Esophagus muscularis mucosa (tissue), 4 donors: ENCODE measurements at places on chromosomes 6 and 20. TPM values are rescaled to one million over a fixed set of nuclear protein-coding genes. Genes with fewer than 3 reads are reported as not detected.
A peak's percentile ranks its signal among the peaks of the same experiment; 100 is the strongest.

RRAGD gene
- total RNA-seq, result 18.7 TPM

ABHD16B gene
- not detected for total RNA-seq

RNF182 gene
- 0.50 TPM for total RNA-seq

XKR7 gene
- not detected for total RNA-seq

PNRC1 gene
- 292 TPM for total RNA-seq

OR14J1 gene
- not detected for total RNA-seq

PCK1 gene
- total RNA-seq, result under 0.01 TPM

ZSCAN23 gene
- 1.0 TPM for total RNA-seq

SMOC2 gene
- total RNA-seq, result 112 TPM

RUNX2 gene
- 1.0 TPM for total RNA-seq

DNA sequence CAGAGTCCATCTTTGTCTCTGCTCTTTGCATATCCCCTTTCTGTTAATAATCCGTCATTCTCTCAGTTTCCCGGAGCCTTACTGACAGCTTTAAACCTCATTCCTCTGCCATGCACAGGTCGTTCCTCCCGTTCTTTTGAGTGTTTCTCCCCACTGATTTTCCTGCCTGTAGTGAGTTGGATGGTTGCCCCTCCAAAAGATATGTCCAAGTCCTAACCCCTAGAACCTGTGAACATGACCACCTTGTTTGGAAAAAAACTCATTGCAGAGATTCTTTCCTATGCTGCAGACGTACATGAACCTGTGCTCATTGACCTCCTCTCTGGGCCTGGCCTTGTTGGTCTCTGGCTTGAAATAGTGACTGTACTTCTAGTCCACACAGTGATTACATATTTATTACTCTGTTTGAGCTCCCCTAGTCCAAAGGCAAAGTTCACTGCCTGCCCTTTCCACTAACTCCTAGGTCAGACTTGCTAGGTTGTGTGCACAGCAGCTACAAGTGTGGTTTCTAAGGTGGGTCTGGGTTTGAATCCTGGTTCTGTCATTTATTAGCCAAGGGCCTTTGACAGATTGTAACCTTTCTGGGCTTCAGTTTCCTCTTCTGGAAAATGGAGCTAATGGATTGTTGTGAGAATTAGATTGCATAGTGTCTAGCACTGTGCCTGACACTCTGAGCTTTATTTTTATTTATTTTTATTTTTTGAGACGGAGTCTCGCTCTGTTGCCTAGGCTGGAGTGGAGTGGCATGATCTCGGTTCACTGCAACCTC lies 29.3 kb downstream of the PPARD start:
- no peak for DNase-seq
- H3K4me3 ChIP-seq, result no peak overlapping the region
- no peaks in the 10 kb centered on the region for H3K36me3 ChIP-seq
- no peaks in the 10 kb centered on the region for H3K27me3 ChIP-seq
- H3K4me1 ChIP-seq, result peaks cover 50% of the 10 kb centered on the region

- H3K27me3 ChIP-seq, result no peaks in the 10 kb centered on the region
- no peak overlapping the region for H3K27ac ChIP-seq
- DNase-seq, result peak; percentile 79
- H3K4me1 ChIP-seq, result peaks cover 2% of the 10 kb centered on the region
- no peak overlapping the region for H3K4me3 ChIP-seq
- H3K36me3 ChIP-seq, result no peaks in the 10 kb centered on the region
These were observed 54.7 kb downstream of the NDUFAF5 start for GRCh38 chr20:13839421-13840092.

- H3K27me3 ChIP-seq, result no peaks in the 10 kb centered on the region
- H3K4me3 ChIP-seq, result no peak overlapping the region
These were observed 13.6 kb downstream of the CNBD2 start for GRCh38 chr20:35981969-35982368.

DNA sequence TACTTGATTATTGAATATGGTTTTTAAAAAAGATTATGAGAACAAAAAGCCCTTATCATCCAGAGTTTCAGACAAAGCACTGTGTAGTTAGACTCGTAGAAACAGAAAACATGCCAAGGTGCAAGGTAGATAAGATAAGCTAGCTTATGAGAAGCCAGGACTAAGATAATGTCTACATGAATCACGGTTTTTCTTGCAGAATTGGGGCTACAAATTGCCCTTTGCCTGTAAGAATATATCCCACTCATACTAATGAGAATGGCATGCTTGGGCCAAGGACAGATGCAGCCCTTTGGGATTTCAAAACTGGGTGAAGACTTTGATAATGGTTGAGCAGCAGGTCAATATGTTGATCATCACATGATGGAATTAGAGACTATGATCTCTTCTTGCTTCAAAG lies 165.3 kb upstream of the PREP start:
- no peak overlapping the region for H3K27ac ChIP-seq
- H3K4me3 ChIP-seq, result no peak overlapping the region
- no peak for DNase-seq
- H3K4me1 ChIP-seq, result no peaks in the 10 kb centered on the region
- no peaks in the 10 kb centered on the region for H3K27me3 ChIP-seq

GRCh38 chr6:84258866-84259265 lies 31.4 kb upstream of the CEP162 start:
- H3K36me3 ChIP-seq, result no peaks in the 10 kb centered on the region
- H3K4me1 ChIP-seq, result no peaks in the 10 kb centered on the region
- no peak overlapping the region for H3K27ac ChIP-seq
- H3K27me3 ChIP-seq, result no peaks in the 10 kb centered on the region
- DNase-seq, result no peak

GRCh38 chr6:108476847-108477430 lies 83.8 kb upstream of the FOXO3 start:
- H3K4me1 ChIP-seq, result no peaks in the 10 kb centered on the region
- DNase-seq, result no peak

- no peaks in the 10 kb centered on the region for H3K36me3 ChIP-seq
- no peak for DNase-seq
- no peaks in the 10 kb centered on the region for H3K4me1 ChIP-seq
- no peak overlapping the region for H3K27ac ChIP-seq
These were observed 33.9 kb upstream of the PTPRK start for GRCh38 chr6:128554302-128554701.

- H3K36me3 ChIP-seq, result no peaks in the 10 kb centered on the region
- H3K4me3 ChIP-seq, result no peak overlapping the region
- H3K27me3 ChIP-seq, result no peaks in the 10 kb centered on the region
- no peaks in the 10 kb centered on the region for H3K4me1 ChIP-seq
- no peak for DNase-seq
These were observed 237.5 kb downstream of the ATXN1 start for GRCh38 chr6:16523606-16524379.

- peak overlapping the region; percentile 65 for H3K27ac ChIP-seq
- peaks cover 27% of the 10 kb centered on the region for H3K27me3 ChIP-seq
- no peak for DNase-seq
- no peaks in the 10 kb centered on the region for H3K36me3 ChIP-seq
These were observed 3.8 kb downstream of the MTCL3 start for GRCh38 chr6:127515234-127515793.

DNA sequence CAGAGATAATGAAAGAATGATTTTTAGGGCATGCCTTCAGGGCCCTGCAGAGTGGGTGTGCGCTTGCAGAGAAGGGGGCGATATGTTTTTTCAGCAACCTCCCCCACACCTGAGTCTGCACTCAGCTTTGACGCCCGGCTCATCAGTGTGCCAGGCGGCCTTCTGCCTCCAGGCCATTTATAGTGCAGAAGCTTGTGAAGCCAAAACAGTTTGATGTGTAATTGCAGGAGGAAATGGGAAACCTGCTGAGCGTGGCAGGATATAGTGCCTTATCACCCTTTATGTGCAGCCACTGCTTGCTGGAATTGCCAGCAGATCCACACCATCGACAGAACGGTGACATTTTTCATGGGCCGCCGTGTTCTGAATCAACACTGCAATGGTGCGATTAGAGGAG lies 178.2 kb downstream of the CDH4 start:
- no peaks in the 10 kb centered on the region for H3K36me3 ChIP-seq
- no peak overlapping the region for H3K4me3 ChIP-seq
- H3K27ac ChIP-seq, result no peak overlapping the region
- H3K4me1 ChIP-seq, result no peaks in the 10 kb centered on the region

DNA sequence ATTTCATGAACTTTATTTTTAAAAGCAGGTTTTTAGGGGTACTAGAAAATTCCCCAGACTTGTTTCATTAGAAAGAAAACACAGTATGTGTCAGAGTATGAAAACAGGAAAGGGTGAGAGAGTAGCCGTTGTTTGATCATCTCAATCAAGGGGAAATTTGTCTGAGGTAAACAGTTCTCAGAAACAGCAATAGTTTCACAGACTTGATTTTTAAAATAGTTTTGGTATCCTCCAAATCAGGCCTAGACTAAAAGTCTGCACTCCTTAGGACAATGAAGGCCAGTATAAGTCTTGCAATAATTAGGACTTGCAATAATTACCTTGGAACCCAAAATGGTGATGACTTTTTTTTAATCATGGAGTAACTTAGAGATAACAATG lies 176.6 kb upstream of the TAB2 start:
- no peak for DNase-seq
- H3K4me1 ChIP-seq, result no peaks in the 10 kb centered on the region
- H3K27ac ChIP-seq, result no peak overlapping the region
- H3K36me3 ChIP-seq, result no peaks in the 10 kb centered on the region
- no peak overlapping the region for H3K4me3 ChIP-seq

- peaks cover 12% of the 10 kb centered on the region for H3K36me3 ChIP-seq
- H3K4me3 ChIP-seq, result peak overlapping the region; percentile 0
- no peak for DNase-seq
- peaks cover 18% of the 10 kb centered on the region for H3K4me1 ChIP-seq
These were observed 32.3 kb downstream of the SNX5 start for GRCh38 chr20:17936286-17936760.

DNA sequence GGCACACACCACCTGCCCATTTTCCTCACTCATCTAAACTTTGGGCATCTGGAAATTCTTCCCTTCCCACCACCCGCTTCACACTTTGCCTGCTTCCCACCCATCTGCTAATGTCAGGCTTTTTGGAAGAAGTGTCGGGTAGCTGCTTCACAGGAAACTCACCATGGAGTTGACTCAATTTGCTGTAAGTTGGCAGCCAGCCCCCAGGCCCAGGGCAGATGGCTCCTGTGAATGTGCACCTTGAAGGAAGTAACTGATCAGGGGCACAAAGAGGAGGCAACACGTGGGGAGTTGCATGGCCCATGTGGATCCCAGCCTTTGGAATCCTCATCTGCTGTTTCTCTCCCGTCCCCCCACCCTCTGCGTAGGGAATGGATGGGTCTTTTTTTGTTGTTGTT lies 87.3 kb downstream of the PPP1R14C start:
- no peak overlapping the region for H3K27ac ChIP-seq
- H3K4me3 ChIP-seq, result no peak overlapping the region
- DNase-seq, result no peak
- no peaks in the 10 kb centered on the region for H3K4me1 ChIP-seq

DNA sequence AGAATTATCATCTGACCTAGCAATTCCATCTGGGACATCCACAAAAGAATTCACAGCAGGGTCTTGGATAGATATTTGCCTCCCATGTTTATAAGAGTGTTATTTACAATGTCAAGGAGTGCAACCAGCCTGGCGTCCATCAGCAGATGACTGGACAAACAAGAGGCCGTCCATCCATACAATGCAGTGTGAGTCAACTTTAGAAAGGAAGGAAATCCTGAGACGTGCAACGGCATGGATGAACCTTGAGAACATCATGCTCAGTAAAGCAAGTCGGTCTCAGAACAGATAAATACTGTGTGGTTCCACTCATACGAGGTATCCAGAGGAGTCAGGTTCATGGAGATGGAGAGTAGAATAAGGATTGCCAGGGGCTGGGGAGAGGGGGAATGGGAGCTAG lies 46.4 kb downstream of the FOXF2 start:
- H3K27ac ChIP-seq, result no peak overlapping the region
- no peaks in the 10 kb centered on the region for H3K36me3 ChIP-seq
- no peak overlapping the region for H3K4me3 ChIP-seq
- peaks cover 9% of the 10 kb centered on the region for H3K4me1 ChIP-seq
- DNase-seq, result no peak

- H3K4me3 ChIP-seq, result peak overlapping the region; percentile 93
- peaks cover 33% of the 10 kb centered on the region for H3K36me3 ChIP-seq
- H3K27ac ChIP-seq, result peak overlapping the region; percentile 96
- H3K4me1 ChIP-seq, result peaks cover 56% of the 10 kb centered on the region
These were observed 1.1 kb downstream of the DPM1 start for GRCh38 chr20:50957276-50957675.

GRCh38 chr20:53975761-53976160 lies 94.6 kb downstream of the BCAS1 start:
- no peaks in the 10 kb centered on the region for H3K27me3 ChIP-seq
- no peak overlapping the region for H3K27ac ChIP-seq
- H3K36me3 ChIP-seq, result no peaks in the 10 kb centered on the region
- no peaks in the 10 kb centered on the region for H3K4me1 ChIP-seq
- no peak for DNase-seq
